Inflammatory macrophage (primary cell): ENCODE measurements at places on chromosomes 5 and 9.

DNA sequence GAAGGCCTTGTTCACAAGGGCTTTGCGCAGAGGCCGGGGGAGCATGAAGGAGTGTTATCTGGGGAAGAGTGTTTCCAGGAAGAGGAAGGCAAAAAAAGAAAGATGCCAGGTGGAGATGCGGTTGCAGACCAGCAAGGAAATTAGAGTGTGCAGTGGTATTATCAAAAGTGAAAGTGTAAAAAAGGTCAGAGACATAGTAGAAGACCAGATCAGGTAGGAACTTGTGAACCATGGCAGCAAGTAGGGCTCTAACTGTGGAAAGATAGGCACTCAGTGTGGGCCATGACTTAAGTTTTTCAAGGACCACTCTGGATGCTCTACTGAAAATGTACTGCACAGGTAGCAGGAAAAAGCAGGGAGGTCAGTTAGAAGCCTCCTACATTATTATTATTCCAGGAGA is 90.1 kb upstream of the SPOCK1 start:
- no peak for DNase-seq

- DNase-seq: peak; percentile 81
Measured at GRCh38 chr5:150731669-150732242, 27.1 kb downstream of the DCTN4 start.

DNA sequence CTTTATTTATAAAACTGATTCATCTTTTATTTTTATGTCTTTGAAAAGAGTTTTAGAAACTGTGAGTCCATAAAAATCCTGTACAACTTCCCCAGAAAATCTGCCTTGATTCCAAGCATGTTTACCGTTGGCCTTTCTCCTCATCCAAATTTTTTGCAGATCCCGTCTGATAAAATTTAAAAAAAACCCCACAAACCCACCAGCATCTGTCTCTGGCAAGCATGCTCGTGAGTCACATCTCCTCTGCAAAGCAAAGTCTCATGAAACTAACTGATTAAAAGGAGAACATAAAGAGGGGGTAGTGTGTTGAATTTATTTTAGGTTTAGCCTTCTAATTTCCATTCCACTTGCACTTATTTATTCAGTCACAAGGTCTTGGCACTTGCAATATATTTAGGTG is 109.4 kb downstream of the MAT2B start:
- no peak for DNase-seq

DNA sequence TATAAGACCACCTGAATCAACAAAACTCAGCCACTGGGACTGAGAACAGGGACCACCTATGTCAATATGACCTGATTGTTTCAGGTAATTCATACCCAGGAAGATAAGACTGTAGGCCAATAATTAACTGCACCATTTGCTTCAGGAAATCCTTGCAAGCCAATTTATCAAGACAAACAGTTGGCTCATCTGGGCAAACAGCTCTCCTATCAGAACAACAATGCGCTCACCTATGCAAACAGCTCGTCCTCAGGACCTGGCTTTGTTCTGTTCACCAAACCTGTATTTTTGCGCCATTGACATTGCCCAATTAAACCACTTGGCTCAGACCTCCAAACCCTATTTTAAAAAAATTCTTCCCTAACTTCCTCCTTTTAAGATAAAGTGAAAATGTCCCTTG is 92.3 kb upstream of the MARCHF11 start:
- no peak for DNase-seq

DNA sequence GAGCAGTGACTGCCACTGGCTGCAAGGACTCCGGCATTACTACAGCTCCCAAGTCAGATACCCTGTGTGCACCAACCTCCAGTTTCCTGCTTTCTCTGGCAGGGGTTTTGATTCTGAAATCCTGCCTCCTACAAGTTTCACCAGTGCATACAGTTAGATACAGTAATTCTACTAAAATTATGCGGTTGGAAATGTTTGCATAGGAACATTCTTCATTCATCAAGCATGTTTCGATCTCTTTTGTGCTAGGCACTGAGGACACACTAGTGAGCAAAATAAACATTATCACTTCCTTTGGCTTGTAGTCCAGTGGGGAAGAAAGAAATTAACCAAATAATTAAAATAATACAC is 152.2 kb downstream of the TMEM167A start:
- DNase-seq: no peak

DNA sequence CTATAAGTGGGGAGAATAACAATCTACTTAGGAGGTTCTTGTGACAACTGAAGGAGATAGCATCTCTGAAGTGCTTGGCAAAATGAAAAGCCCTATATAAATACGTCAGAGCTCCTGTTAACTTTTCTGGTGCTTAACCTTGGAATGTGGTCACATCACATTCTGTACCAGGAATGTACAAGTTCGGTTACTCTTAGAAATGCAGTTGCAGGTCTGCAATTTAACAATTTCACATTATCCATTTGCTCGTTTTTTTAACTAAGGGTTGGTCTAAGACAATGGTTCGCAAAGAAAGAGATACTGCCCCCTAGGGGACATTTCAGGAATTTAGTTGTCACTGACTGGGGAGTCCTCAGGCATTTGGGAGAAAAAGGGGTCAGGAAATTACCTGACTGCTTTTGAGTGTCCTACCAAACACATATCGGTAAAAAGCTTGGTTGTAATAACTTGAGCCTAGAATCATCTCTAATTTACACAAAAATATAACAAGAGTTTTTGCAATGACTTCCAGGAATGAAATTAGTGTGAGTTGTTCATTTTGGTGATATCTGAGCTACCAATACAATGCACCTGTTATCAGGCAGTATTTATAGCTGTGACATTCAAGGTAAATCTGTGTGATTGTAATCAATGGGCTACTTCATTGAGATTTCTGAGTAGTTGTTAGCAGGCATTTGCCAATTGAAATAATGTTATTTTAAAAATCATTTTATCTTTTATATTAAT is 5.4 kb upstream of the HBEGF start:
- DNase-seq: peak; percentile 90

DNA sequence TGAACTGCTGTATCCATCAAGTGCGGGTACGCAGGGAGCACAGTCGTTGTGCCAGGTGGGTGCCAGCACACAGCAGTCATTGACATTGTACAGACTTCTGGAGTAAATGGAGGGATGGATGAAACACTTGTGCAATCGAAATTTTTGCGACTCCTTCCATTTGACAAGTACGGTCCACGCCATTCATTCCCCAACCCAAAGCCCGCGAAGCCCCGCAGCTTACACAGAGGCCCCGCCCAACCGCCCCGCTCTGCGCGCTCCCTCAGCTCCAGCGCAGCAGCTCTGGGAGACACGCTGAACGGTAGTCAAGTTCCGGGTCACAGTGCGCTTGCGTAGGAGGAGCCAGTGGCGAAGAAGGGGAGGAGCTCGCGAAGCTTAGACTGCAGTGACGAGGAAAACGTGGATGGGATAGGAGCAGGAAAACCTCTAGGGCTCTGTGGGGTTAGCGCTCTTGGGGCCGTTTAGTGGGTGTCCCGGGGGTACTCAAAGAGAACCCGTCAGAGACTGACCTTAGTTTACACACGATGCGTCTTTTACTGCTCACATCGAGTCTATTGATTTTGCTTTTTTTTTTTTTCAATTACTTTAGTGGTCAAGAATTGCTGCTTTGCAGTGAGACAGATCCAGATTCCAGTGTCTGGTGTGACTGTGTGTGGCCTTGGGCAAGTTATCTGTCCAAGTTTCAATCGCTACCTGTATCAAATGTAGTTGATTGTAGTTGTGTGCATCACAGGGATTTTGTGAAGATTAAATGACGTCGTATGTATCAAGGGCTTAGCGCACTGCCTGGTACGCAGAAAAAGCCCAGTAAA is 15.3 kb upstream of the MSANTD3 start:
- DNase-seq: peak; percentile 89

- DNase-seq: peak; percentile 28
Measured at GRCh38 chr5:96634881-96635280, 27.3 kb upstream of the CAST start.

- no peak for DNase-seq
Measured at GRCh38 chr9:83669067-83669466, 38.7 kb downstream of the UBQLN1 start.

- DNase-seq: no peak
Measured at GRCh38 chr9:72213906-72214305, 64.7 kb downstream of the GDA start.

DNA sequence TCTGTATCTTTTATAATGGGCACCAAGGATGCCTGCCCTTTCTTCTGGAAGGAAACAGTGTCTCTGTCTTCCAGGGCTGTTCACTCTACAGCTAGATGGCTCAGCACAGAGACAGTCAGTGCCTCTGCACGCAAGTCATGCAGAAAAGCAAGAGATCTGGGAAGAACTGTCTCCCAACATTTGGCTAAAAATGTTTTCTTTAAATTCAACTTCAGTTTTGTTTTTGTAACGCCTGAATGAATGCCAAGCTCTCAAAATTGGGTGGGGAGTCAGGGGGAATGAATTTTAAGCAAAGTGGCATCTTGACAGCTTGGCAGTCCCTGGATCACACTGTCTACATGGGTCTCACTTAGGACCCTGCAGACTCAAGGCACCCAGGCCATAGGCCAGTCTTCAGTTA is 12.6 kb downstream of the OLFML2A start:
- no peak for DNase-seq

DNA sequence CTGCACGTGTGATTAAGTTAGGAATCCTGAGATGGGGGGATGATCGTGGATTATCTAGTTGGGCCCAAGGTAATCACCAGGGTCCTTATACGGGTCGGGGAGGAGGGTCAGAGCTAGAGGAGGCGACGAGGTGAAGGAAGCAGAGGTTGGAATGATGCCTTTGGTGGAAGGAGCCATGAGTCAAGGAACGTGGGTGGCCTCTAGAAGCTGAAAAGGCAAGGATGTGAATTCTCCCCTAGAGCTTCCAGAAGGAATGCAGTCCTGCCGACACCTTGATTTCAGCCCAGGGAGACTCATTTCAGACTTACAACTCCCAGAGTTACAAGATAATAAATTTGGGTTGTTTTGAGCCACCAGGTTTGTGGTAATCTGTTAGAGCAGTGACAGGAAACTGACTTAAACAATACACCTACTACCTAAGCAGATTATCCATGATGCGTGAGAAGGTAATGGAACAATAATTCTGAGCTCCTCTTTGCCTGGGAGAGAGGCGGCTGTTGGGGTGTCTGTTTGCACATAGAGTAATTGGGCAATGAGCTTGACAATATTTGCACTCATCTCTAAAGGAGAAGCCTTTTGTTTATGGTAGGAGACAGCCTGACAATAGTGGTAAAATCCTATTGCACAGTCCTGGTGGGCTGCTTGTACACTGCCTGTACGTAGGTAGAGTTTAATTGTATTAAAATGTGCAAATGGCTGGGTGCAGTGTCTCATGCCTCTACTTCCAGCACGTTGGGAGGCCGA is 129.3 kb upstream of the IER5L start:
- DNase-seq: no peak

- DNase-seq: no peak
Measured at GRCh38 chr9:133252301-133253020, 22.5 kb downstream of the ABO start.
